ENCODE measurements at places on chromosomes 13 and 19. TPM values are rescaled to one million over a fixed set of nuclear protein-coding genes. Genes with fewer than 3 reads are reported as not detected.

DNA sequence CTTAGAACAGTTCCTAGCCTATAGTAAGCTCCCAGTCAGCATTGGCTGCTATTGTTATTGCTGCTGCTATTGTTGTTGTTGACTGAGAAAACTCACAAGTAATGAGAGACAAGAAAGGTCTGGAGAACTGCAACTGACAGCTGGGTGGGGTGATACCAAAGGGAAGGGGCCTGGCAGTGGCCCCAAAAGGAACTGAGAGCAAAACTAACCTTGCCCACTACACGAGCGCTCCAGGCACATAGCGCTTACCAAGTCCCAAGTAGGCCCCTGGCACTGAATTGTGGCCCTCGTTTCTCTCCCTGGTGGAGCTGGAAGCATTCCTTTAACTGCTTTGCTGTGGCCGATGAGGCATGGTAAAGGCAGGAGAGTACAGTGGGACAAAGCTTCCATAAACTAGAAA, 59.7 kb downstream of the KCTD12 start:
- DNase-seq, result no peak

- no peak for DNase-seq
Measured at GRCh38 chr13:86357106-86357505, 557.9 kb upstream of the SLITRK6 start.

DNA sequence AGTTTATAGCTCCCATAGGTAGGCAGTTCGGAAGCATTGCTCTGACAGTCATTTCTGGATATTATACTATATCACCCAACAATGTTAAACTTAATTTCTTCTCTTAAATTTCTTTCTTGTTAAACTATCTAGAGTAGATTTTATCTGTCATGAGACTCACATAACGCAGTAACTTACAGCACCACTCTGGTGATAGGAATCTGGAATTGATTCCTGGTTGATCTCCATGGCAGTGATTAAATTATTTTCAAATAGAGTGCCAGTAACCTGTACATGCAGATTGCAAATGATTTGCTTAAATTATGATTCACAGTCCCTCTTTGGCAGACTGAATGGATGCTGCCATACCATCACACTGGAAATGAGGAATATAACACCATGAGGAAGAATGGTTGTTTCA, 722.1 kb downstream of the DACH1 start:
- DNase-seq, result no peak

- no peak for DNase-seq
Measured at GRCh38 chr19:2848616-2849015, 7.3 kb downstream of the ZNF555 start.

- peak; percentile 49 for DNase-seq
Measured at GRCh38 chr19:45693106-45693788, 781 bp downstream of the QPCTL start.

DNA sequence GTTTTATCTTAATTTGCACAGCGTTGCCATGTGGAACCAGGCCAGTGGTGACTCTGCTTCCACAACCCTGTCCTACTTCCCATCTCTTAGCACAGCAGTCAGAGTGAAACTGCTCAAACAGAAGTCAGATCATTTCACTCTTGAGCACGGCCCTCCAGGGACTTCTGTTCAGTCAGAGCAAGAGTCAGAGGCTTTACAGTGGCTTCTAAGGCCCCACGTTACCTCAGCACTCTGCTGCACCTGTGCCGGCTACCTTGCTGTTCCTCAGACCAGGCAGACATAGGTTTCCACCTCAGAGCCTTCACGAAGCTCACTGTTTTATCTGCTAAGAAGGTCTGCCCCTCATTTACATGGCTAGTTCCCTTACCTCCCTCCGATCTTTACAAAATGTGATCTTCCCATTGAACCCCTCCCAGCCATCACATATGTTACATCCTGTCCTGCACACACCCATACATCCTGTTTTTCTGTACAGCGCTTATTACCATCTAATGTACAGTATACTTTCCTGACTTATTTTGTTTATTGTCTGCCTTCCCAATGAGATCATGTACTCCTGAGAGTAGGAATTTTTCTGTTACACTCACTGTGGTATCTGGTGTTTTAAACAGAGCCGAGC, 41.6 kb downstream of the TM9SF2 start:
- no peak for DNase-seq

DNA sequence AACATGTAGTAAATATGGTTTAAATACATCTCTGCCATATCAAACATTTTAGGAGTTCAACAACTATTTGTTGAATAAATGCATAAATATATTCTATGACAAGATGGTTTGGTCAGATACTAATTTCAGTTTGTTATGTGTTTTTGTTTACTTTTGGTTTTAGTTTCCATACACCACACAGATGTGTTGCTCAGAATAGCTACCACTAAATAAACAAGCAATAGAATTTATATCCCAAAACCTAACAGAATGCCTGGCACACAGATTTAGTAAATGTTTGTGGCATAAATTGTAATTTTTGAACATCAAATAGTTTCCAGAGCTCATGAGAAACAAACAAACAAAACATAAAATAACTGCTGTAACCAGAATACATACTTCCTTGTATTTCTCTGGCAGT, 126.8 kb upstream of the ATXN8OS start:
- DNase-seq, result no peak

- DNase-seq, result no peak
Measured at GRCh38 chr13:32882691-32883090, 133.5 kb upstream of the KL start.

DNA sequence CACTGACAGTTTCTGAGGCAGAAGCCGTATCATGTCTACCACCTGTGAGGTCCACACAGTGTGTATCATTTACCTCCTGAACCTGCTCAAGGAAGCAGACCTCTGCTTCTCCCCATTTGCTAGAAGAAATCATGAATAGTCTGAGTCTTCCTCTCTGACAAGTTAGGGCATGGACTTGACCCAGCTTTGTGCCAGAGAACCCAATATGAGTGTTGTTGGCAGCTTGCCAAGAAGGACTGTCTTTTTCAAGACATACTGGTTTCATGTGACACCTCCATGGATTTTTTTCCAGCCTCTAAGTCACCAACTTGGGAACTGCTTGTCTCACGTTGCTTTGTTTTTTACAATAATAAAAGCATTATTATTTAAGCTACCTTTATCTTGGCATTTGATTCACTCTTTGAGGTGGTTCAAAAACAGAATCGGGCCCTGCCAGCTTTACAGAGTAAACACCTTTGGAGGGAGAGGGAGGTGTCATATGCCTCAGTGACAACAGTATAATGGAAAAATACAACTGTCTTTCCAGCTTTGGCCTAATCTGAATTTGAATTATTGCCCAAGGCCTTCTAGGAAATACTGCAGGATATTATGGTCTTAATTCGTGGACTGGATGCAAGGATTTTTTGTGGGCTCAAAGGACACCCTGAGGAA, 9.6 kb downstream of the ZNF211 start:
- no peak for DNase-seq

DNA sequence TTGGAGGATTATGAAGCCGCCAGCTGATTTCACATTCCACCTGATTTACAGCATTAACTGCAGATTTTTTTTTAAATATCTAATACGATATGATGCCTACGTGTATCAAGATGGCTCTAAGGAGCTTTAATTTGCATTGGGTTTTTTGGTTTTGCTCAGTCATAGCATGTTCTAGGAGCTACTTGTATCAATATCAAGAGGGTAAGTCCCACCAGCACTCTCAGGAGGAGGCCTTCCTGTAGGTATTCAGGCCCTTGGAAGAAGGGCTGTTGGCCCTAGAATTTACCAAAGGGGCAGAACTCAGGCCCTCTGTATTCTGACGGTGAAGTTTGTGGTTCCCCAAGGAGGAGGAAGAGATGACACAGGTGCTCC, 97.2 kb upstream of the IPO5 start:
- DNase-seq, result no peak

- no peak for DNase-seq
Measured at GRCh38 chr13:40124633-40125015, 469.2 kb downstream of the COG6 start.

GRCh38 chr19:19056636-19057275, 7.0 kb upstream of the SLC25A42 start:
- no peak for DNase-seq

- DNase-seq, result peak; percentile 61
Measured at GRCh38 chr13:42039946-42040729, 8.3 kb upstream of the DGKH start.

DNA sequence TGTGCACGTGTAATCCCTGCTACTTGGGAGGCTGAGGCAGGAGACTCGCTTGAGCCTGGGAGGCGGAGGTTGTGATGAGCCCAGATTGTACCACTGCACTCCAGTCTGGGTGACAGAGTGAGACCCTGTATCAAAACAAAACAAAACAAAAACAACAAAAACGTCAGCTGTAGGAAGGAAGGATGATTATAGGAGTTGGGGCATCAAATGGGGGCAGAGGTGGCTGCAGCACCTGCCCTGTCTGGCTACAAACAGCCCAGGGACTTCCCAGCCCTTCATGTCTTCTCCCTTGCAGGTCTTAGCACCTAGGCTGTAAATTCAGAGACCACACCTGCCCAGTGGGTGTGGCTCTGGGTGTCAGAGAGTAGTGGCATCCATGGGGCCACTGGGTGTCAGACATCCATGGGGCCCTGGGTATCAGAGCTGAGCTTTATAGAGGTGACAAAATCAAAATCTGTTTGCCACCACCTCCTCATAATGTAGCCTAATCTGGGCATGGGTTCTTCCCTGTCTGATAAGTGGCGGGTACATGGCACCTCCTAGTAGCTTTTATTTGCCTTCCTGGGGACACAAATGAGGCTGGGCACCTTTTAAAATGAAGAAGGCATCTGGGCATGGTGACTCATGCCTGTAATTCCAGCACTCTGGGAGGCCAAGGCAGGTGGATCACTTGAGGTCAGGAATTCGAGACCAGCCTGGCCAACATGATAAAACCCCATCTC, 4.7 kb upstream of the B3GNT3 start:
- no peak for DNase-seq

- DNase-seq, result no peak
Measured at GRCh38 chr19:7480222-7480969, 8.4 kb downstream of the PEX11G start.

DNA sequence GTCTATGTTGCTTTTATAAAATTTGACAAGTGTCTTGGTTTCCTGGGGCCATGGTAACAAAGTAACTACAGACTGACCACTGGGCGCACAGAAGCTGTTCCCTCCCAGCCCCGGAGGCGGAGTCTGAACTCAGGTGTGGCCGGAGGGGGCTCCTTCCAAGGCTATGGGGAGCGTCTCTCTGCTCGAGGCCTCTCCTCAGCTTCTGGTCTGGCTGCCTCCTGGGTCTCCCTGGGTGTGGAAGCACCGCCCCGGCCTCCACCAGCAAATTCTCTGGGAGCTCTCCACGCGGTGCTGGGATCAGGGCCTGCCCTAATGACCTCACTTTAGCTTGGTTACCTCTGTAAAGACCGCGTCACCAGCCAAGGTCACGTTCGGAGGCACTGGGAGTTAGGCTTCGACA, 45.7 kb upstream of the F7 start:
- DNase-seq, result no peak

- DNase-seq, result no peak
Measured at GRCh38 chr13:49023431-49023830, 47.7 kb downstream of the FNDC3A start.

DNA sequence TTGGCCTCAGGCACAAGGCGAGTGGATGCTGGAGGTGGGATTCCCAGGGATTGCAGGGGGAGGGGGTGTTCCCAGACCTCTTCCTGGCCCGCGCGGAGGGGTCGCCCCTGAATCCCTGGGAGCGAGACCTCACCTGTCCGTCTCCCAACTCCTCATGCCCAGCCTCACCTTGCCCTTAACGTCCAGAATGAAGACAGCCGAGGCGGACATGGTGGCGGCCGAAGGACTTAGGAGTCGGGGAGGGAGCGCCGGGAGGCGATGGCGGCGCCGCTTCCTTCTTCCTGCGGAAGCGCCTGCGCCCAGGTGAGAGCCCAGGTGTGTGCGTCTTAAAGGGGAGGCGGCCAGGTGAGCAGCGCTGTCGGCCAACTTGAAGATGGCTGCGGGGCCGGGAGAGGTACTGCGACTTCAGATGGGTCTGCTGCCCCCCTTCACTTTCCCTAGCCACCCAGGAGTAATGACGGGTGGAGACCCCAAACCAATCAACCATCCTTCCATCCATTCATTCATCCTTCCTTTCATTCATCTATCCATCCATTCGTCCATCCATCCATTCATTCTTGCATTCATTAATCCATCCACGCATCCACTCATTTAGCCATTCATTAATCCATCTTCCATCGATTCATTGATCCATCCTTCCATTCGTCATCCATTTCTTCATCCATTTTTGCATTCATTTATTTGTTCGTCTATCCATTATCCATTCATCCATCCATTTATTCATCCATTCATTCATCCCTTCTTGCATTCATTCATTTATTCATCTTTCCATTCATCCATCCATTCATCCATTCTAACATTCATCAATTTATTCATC, at the start of gene AP1M2:
TSS of gene AP1M2 (minus strand) at position 291 of the 817 bp plus-strand sequence. CDS start at position 210, 81 bp downstream.
- no peak for DNase-seq

- DNase-seq, result no peak
Measured at GRCh38 chr19:3494559-3494958, 5.9 kb downstream of the DOHH start.

ZNF541 gene
- not detected for total RNA-seq

PSG3 gene
- total RNA-seq, result not detected

OVOL3 gene
- total RNA-seq, result not detected

MBD3L2 gene
- total RNA-seq, result not detected

PODNL1 gene
- total RNA-seq, result not detected

POGLUT2 gene
- 12.7 TPM for total RNA-seq

BCAM gene
- 2.3 TPM for total RNA-seq

LRP3 gene
- total RNA-seq, result 9.9 TPM

CYP4F8 gene
- not detected for total RNA-seq

GRK1 gene
- total RNA-seq, result not detected

PGLYRP1 gene
- total RNA-seq, result not detected

Data from NCI-H460 (cell line).